ENCODE measurements at places on chromosomes 3 and 15.

DNA sequence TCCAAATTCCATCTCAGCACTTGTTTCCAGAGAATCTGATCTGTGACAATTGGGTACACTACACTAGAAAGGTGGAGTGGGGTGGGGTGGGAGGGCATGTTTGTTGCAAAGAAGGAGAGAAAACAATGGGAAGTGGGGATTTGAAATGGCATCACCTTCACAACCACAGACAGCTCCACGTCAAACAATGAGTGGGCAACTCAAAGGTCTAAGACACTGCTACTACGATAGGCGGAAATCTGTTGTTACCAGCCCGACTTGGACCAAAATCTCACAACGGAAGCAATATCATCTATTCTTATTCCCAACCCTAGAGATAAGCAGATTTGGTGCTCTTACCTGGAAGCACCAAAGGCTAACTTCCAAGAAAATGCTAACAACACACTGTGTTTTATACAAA, 3.3 kb downstream of the CYP19A1 start:
- H3K36me3 ChIP-seq: no peaks in the 10 kb centered on the region
- H3K4me1 ChIP-seq: peaks cover 33% of the 10 kb centered on the region
- H3K27ac ChIP-seq: no peak overlapping the region
- no peaks in the 10 kb centered on the region for H3K27me3 ChIP-seq

DNA sequence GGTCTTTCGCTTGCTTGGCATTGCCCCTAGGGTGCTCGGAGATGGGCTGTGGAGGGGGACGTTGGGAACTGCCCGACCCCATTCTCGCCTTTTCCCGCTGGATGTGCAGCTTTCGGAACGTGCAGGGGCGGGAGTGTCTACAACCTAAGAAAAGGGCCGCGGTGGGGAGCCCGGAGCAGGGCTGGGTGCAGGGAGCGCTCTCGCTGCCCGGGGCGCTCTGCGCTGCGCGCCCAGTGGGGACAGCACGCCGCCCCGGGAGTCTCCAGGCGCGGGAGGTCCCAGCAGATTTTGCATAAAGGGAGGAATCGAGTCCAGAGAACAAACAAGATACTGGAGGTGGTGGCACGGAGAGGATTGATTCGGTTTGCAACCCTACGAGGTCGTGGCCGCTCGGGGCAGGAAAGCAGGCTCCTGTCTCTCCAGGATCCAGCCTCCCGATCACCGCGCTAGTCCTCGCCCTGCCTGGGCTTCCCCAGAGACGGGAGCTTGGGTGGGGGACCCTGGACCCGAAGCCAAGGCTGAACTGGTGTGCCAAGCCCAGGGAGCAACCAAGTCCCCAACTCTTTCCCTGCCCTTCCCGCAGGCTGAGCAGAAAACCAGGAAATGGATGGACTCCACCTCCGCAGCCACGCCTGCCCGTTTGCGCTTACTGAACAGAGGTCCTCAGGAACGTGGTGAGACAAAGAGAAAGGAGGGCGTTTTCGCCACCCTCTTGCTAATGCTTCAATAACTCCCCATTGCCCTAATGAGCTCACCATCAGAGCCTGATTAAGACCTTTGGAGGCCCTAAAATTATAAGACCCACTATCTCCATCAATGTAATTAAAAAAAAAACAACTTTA, 59.7 kb downstream of the NOX5 start:
- H3K36me3 ChIP-seq: no peaks in the 10 kb centered on the region
- H3K27ac ChIP-seq: peak overlapping the region; percentile 70
- H3K4me1 ChIP-seq: peaks cover 11% of the 10 kb centered on the region

DNA sequence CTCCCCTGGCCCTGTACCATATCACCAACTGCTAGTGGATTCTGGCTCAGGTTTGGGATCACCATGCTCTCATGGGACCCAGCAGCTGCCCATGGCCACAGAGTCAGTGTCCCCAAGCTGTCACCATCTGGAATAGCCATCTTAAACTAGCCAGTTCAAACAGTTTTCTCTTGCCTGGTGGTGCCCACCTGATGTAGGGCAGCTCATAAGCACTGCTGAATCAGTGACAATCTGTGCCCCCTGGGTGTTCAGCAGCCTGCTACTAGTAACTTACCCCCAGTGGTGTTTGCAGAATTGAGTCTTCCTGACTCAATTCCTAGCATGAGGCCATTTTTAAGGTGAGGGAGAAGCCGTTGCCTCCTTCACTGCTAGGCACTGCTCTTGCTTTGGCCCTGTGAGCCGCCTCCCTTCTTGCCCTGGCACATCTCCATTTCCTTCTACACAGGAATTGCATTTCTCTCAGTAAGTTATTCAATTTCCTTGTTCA, 7.9 kb downstream of the RPSA start:
- no peaks in the 10 kb centered on the region for H3K27me3 ChIP-seq
- DNase-seq: no peak
- no peak overlapping the region for H3K27ac ChIP-seq
- H3K4me1 ChIP-seq: no peaks in the 10 kb centered on the region

DNA sequence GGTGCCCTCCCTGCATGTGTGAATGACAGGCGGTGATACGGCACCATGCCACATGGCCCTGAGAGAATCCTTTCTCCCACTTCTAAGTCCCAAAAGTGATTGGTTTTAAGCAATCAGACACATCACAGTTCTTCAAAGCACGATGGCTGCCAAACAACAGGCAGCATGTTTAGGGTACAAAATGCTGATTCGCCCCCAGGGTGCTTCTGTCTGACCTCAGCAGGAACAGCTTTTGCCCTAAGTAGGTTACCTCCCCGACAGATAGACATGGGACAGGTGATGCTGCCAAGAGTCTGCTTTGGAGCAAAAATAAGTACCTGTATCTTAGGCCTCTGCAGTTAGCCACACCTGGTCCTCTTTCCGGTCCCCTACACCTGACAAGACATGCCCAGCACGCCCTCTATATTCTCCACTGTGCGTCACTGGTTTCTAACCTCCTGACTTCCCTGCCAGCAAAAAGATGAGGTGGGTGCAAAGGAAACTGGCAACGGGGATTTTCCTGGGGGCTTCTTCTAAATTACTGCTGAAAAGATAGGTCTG, 549.8 kb downstream of the FOXP1 start:
- DNase-seq: no peak
- H3K4me1 ChIP-seq: peaks cover 67% of the 10 kb centered on the region
- H3K27me3 ChIP-seq: no peaks in the 10 kb centered on the region
- H3K4me3 ChIP-seq: no peak overlapping the region
- peaks cover 31% of the 10 kb centered on the region for H3K36me3 ChIP-seq

- no peak overlapping the region for H3K4me3 ChIP-seq
- no peaks in the 10 kb centered on the region for H3K4me1 ChIP-seq
- H3K36me3 ChIP-seq: no peaks in the 10 kb centered on the region
- no peaks in the 10 kb centered on the region for H3K27me3 ChIP-seq
- H3K27ac ChIP-seq: no peak overlapping the region
Measured at GRCh38 chr3:173690542-173691180, 293.1 kb downstream of the NLGN1 start.

DNA sequence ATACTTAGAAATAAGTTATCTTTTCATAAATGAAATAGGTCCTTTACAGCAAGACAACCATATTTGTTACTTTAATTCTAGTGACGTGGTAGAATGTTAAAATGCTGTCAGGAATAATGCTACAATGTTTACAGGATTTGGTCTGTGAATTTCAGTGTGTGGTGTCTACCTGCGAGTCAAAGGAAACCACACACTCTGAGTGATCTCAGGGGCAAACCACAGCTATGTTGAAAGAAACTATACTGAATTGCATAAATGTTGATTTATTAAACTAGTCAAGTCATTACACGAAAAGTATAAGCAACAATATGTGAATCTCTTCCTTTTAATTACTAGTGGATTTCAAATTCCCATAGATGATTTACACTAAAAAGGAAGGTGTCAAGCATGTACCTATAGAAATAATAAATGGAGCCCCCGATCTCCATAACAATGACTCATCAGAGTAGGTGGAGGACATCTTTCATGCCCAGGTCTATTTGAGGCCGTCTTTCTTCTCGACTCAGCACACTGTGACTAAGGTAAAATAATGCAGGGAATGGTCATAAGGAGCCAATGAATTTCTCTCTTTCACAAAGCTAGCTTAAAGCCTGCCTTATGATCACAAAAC, 463.0 kb downstream of the ERC2 start:
- no peak overlapping the region for H3K27ac ChIP-seq
- no peak for DNase-seq
- H3K4me3 ChIP-seq: no peak overlapping the region
- no peaks in the 10 kb centered on the region for H3K36me3 ChIP-seq
- no peaks in the 10 kb centered on the region for H3K27me3 ChIP-seq
- no peaks in the 10 kb centered on the region for H3K4me1 ChIP-seq

DNA sequence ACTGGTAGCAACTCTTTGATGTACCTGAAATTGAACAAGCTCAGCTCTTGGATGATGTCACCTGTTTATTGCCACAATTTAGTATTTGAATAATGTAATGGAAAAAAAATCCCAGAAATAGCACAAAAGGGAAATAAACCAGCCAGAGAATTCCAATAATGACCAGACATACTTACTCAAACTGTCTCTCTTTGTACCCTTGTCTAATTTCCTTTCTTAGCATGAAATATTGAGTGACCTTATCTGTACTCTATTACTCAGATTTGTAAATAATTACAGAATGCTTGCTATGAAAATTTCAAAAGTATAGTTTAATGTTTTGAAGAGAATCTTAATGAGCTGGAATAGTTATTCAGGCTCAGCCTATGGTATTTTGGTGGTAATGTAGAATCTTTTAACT, 555.4 kb upstream of the SGO1 start:
- no peaks in the 10 kb centered on the region for H3K27me3 ChIP-seq
- no peak for DNase-seq
- no peak overlapping the region for H3K27ac ChIP-seq
- H3K4me1 ChIP-seq: no peaks in the 10 kb centered on the region

- H3K36me3 ChIP-seq: no peaks in the 10 kb centered on the region
- H3K4me1 ChIP-seq: no peaks in the 10 kb centered on the region
Measured at GRCh38 chr15:61796056-61796455, 264.2 kb downstream of the VPS13C start.

GRCh38 chr3:43126536-43126935, 20.7 kb upstream of the POMGNT2 start:
- no peak overlapping the region for H3K27ac ChIP-seq
- no peaks in the 10 kb centered on the region for H3K36me3 ChIP-seq

- DNase-seq: no peak
- no peak overlapping the region for H3K4me3 ChIP-seq
- no peaks in the 10 kb centered on the region for H3K36me3 ChIP-seq
- no peaks in the 10 kb centered on the region for H3K27me3 ChIP-seq
Measured at GRCh38 chr3:44111482-44111881, 130.2 kb upstream of the TOPAZ1 start.

GRCh38 chr3:48694610-48695392, 9.1 kb upstream of the NCKIPSD start:
- peak overlapping the region; percentile 61 for H3K27ac ChIP-seq
- DNase-seq: peak; percentile 79
- H3K4me3 ChIP-seq: no peak overlapping the region
- H3K4me1 ChIP-seq: peaks cover 30% of the 10 kb centered on the region
- peaks cover 78% of the 10 kb centered on the region for H3K36me3 ChIP-seq

DNA sequence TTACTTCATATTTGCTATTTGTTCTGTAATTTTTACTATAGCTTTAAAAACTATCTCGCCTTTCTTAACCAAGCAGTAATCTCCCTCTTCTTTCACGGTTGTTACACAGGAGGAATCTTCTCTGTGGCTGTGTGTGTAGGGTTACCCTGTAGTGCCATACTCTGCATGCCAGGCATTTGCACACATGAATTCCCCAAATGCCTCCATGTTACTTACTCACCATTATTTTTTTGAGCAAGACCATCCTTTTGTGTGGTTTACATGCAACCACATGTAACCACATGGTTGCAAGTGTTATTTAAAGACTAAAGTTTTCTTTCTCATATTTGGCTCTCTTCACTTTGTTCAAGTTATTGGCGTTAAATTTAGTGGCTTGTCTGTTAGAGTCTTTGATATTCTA, 45.5 kb downstream of the HPS3 start:
- no peak overlapping the region for H3K27ac ChIP-seq
- H3K27me3 ChIP-seq: no peaks in the 10 kb centered on the region
- no peak for DNase-seq
- H3K4me3 ChIP-seq: no peak overlapping the region
- H3K36me3 ChIP-seq: no peaks in the 10 kb centered on the region

- no peaks in the 10 kb centered on the region for H3K27me3 ChIP-seq
- peak overlapping the region; percentile 35 for H3K27ac ChIP-seq
- H3K36me3 ChIP-seq: no peaks in the 10 kb centered on the region
- DNase-seq: no peak
- peaks cover 49% of the 10 kb centered on the region for H3K4me1 ChIP-seq
- H3K4me3 ChIP-seq: no peak overlapping the region
Measured at GRCh38 chr3:119346076-119346496, 51.9 kb downstream of the ARHGAP31 start.

- H3K27ac ChIP-seq: no peak overlapping the region
- H3K4me3 ChIP-seq: no peak overlapping the region
- no peak for DNase-seq
Measured at GRCh38 chr15:73352082-73352481, 16.7 kb downstream of the HCN4 start.

DNA sequence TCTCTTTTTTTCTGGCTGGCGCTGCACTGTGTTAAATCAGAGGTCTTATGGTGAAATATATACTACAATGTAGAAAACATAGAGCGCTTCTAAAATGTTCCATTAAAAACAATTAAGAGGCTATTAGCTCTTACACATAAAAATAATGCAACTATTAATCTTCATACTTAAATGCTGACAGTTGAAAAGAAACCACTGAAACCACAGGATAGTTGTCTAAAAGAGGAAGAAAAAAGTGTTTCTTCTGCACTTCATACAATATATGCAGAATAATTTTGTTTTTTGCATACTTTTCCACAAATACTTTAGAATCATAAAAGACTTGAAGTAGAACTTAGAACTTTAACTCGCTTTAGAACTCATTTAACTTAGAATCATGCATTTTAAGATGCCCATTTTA, 170.5 kb downstream of the PYDC2 start:
- no peak overlapping the region for H3K27ac ChIP-seq
- H3K27me3 ChIP-seq: no peaks in the 10 kb centered on the region
- no peaks in the 10 kb centered on the region for H3K4me1 ChIP-seq
- no peak for DNase-seq
- no peak overlapping the region for H3K4me3 ChIP-seq

GRCh38 chr15:94293411-94294402, 62.3 kb downstream of the MCTP2 start:
- no peaks in the 10 kb centered on the region for H3K4me1 ChIP-seq
- H3K36me3 ChIP-seq: no peaks in the 10 kb centered on the region
- H3K4me3 ChIP-seq: no peak overlapping the region
- no peak for DNase-seq
- H3K27ac ChIP-seq: peak overlapping the region; percentile 49

GRCh38 chr3:108305484-108306172, 9.3 kb downstream of the HHLA2 start:
- no peak for DNase-seq
- H3K27ac ChIP-seq: no peak overlapping the region
- no peaks in the 10 kb centered on the region for H3K36me3 ChIP-seq
- H3K27me3 ChIP-seq: no peaks in the 10 kb centered on the region
- H3K4me3 ChIP-seq: no peak overlapping the region

- DNase-seq: no peak
- peak overlapping the region; percentile 40 for H3K4me3 ChIP-seq
- peaks cover 28% of the 10 kb centered on the region for H3K36me3 ChIP-seq
- H3K27me3 ChIP-seq: no peaks in the 10 kb centered on the region
- peaks cover 65% of the 10 kb centered on the region for H3K4me1 ChIP-seq
- H3K27ac ChIP-seq: peak overlapping the region; percentile 98
Measured at GRCh38 chr15:92901072-92901761, 1.1 kb downstream of the CHD2 start.
